ENCODE measurements at places on chromosomes 12 and 14.

DNA sequence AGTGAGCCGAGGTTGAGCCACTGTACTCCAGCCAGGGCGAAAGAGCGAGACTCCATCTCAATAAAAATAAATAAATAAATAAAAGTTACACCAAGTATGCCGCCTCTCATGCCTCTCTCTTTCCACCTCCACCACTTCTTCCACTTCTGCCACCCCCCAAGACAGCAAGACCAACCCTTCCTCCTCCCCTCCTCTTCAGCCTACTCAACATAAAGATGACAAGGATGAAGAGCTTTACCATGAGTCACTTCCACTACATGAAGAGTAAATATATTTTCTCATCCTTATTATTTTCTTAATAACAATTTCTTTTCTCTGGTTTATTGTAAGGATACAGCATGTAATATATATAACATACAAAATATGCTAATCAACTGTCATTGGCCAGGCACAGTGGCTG is 3.6 kb upstream of the TMED2 start:
- DNase-seq, result no peak

GRCh38 chr12:45388545-45388944 is 172.7 kb downstream of the ANO6 start:
- DNase-seq, result peak; percentile 56

DNA sequence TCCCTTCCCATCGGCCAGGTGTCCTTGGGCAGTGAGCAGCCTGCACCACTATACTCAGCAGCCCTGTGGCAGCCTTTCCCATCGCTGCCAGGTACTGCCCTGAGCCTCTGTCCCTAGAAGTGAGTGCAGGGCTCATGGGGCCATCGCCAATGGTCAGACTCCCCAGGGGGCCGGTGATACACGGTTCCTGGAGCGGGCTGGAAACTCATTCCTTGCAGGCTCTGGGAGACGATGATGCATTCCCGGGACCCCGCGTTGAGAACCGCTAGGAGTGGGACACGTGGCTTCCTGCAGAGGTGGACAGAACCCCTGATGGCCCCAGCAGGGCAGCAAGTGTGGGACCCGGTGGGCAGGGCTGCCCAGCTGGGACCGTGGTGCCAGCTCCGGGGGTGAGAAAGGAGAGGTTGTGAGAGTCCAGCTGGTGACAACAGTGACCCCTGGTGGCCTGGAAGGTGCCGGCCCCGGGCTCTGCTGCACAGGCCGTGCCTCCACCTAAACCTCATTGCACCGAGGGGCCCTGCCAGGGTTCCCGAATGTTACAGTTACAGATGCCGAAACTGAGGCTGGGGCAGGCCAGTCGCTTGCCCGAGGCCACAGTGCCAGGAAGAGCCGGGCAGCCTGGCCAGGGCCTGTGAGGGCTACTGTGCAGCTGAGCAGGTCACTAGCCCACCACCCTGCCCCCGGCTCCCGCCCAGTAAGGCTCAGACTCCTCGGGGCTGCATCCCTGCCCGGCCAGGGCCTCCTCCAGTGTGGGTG is 33.8 kb downstream of the FBRSL1 start:
- DNase-seq, result peak; percentile 93

GRCh38 chr12:97642911-97643310 is 180.3 kb downstream of the RMST start:
- no peak for DNase-seq

- no peak for DNase-seq
Observed at GRCh38 chr12:117284140-117284539, 77.3 kb downstream of the NOS1 start.

DNA sequence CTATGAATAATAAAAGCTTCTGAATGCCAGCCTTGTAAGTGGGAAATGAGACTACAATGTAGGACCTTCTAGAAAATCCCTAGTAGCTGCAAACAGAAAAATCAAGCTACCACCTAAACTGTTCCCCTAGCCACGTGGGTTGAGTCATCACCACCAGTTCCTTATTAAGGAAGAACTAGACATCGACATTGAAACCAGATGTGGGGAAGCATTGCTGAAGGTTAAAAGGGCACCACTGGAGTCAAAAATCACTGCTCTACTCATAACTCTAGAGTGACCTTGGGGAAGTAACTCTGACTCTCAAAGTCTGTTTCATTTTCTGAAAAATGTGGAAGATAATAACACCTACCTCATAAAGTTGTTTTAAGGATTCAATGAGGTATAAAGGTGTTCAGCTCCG is 9.4 kb upstream of the CNIH1 start:
- DNase-seq, result peak; percentile 39

DNA sequence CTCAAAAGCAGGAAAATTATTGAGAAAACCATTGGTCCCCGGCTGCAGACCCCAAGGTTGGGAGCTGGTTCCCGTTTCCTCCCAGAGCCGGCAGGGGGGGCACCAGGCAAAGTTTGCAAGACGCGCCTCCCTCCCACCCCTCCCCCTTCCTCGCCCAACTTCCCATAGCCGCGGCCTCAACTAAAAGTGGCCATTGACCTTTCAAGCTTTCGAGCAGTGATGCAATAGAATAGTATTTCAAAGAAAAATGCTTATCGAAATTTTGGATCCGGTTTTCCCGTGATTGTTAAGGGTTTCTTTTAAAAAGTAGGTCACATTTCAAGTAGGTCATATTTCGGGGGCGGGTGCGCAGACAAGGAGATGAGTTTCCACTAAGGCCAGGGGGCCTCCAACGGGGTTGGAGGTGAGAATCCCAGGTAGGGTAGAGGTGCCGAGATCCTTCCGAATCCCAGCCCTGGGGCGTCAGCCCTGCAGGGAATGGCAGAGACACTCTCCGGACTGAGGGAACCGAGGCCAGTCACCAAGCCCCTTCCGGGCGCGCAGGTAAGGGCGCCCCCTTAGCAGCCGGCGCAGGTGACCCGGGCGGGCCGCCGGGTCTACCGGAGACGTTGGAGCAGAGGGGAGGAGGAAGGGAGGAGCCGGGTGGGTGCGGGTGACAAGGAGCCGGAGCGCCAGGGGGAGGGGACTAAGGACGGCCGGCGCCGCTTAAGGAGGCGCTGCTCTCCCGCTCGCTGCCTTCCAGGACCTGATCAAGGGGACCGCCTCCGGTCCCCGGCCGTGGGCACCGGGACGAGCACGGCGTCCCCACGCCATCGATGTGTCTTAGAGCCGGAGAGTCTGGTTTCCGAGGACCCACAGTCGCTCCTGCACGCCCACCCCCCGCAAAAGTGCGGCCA is 2.6 kb upstream of the SOCS2 start:
- peak; percentile 90 for DNase-seq

GRCh38 chr14:94217116-94217515 is 43.0 kb downstream of the PPP4R4 start:
- DNase-seq, result no peak

- DNase-seq, result no peak
Observed at GRCh38 chr12:100153131-100153530, 10.5 kb upstream of the BLTP3B start.

DNA sequence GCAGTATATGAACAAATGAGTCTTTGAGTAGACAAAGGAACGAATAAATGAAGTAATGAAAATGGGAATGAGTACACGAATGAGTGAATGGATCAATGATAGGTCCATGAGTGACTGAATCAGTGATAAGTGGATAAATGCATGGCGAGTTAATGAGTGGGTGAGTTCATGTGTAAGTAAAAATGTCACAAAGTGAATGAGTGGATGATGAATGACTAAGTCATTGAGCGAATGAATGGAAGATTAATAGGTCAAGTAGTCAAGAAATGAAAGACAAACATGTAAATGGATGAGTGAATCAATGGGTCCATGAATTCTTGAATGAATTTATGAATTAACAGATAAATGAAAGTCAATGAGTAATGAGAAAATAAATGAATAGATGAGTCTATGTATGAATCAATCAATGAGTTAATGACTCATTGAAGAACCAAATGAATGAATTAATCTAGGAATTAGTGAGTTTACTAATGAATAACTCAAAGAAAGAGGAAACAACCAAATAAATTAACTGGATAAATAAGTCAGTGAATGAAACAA is 97.3 kb upstream of the RTL1 start:
- DNase-seq, result no peak

GRCh38 chr14:69605738-69606137 is 5.7 kb upstream of the SUSD6 start:
- DNase-seq, result no peak

GRCh38 chr12:93908846-93909567 is 231.8 kb downstream of the CRADD start:
- no peak for DNase-seq

DNA sequence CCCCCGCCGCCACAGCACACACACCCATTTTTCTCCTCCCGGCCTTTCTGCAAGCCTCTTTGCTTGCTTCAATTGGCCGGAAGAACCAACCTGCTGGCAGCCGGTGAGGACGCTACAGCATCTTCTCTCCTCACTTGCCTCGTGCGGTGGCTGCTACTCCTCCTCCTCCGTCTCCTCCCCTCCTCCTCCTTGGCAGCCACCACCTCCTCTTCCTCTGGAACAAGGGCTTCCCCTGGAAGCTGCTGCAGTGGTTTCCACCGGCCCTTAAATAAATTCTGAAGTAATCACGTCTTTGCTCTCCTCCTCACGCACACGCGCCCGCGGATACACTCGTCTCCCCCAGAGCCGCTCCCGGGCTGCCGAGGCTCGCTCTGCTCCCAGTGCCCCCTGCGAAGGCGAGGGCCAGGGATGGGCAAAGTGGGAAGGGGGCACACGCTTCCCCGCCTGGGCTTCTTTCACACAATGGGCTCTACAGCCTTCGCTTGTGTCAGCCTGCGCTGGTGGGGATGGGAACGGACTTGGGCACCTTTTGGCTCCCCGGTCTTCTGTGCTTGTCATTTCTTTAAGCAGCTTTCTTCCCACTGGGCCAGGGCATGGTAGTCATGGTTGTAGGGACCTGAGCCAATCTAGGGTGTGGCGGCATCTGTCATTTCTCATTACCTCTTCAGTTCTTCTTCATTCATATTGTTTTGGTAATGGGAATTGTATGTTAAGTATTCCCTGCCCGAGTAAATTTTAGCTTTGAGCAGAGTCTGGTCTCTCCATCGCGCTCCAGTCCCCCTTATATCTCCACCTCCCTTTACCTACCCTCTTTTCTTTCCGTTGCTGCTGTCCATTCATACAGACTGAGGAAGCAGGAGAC is at the start of gene PPFIA2:
TSS of gene PPFIA2 (minus strand) at position 161 of the 862 bp plus-strand sequence.
- peak; percentile 60 for DNase-seq

DNA sequence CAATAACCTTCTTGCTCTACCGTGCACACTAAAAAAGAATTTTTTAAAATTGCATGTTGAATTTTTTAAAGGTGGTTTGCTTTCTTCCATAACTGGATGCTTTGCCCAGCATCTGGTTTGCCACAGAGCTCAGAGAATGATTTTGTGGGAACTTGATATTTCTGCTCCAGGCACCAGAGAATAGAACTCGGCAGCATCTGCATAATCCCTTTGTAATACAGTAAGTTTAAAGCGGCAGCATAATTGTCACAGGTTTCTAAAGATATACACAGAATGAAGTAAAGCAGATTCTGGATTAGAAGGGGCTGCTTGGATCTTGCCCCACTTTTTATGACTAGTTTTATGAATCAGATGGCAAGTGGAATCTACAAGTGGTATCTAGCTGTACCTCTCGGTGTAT is 352.0 kb downstream of the NPAS3 start:
- no peak for DNase-seq

GRCh38 chr14:20630340-20631022 is 11.0 kb downstream of the OR6S1 start:
- no peak for DNase-seq

- DNase-seq, result no peak
Observed at GRCh38 chr14:76962303-76962660, 66.2 kb downstream of the IRF2BPL start.

DNA sequence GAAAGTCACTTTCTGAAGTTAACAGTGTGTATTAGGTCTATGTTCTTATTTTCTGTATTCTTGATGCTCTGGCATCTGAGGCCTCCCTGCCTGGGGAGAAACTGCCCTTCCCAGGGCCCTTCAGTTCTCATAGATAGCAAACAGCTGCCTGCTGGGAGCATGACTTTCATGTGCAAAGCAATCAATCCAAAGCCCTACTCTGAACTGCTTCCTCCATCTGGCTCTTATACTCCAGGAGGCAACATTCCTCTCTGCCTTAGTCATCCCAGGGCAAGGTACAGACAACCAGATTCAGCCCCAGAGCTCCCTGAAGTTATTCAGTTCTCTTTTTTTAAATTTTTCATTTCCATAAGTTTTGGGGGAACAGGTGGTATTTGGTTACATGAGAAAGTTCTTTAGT is 41.7 kb upstream of the RIN3 start:
- DNase-seq, result no peak

DNA sequence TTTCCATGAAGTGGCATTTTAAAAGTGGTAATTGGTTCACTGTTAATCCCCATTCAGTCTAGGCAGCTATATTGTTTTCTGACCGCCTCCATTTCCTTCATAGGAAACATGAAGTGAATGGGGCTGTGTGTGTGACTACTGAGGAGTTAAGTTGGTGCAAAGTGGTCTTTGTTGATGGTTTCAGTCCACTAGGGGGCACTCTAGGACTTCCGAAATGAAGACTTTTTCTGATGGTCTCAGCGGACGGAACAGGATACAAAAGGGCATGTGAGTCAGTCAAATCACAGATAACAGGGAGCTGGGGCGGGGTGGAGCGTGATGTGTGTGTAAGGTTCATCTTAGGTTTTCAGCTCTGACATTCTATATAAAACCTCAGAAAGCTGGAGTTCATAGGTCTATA is 240.1 kb upstream of the OR4E1 start:
- DNase-seq, result peak; percentile 4

GRCh38 chr12:5779401-5779800 is 165.7 kb downstream of the ANO2 start:
- DNase-seq, result no peak

DNA sequence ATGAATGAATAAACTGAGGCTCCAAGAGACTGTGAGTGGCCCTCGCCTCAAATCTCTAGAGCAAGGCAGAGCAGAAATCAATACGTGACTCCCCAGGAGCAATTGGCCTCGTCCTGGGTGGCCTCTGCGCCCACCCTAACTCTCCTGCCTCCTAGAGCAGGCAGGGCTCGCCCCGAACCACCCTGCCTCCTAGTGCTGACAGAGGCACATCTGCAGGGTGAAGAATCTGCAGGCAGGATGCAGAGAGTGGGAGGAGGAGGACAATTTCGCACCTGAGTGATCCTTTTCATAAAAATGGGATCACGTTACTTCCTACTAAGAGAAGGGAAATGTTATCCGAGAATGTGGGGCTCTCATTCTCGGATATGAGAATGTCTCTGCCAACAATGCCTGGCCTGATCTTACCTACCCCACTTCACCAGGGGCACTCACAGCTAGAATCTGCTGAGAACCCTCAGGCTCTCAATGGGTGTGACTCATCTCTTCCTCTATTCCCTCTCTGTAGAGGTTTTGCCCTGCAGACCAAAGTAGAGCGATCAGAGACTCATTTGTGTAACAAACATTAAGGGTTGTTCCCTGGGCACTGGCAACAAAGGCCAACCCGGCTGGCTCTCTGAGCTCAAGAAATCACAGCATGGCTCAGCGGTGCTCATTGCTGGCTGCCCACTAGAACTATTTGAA is 61.7 kb upstream of the BCL2L14 start:
- DNase-seq, result no peak

DNA sequence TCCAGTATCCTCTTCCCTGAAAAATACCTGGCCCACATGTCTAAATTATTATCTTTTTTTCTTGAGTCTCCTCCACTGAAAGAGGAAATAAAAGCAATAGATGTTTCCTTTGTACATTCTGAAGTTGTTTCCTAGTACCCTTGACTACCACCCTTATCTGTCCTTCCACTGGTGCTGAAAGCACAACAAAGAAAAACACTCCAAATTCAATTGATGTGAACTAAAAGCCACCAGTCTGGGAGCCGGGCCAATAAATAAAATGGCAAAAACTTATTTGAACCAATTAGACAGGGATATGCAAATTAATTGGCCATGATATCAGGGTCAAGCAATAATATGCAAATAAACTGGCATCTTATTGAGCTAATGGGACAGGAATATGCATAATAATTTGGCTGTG is 330.5 kb downstream of the PAWR start:
- DNase-seq, result peak; percentile 6

Measured in SK-N-SH (cell line).